Mononuclear cell (primary cell): ENCODE measurements at places on chromosomes 7 and 10. TPM values are rescaled to one million over a fixed set of nuclear protein-coding genes. Genes with fewer than 3 reads are reported as not detected.

The ZMIZ1 gene
- total RNA-seq = 26.2 TPM

The GATA3 gene
- total RNA-seq = 7.3 TPM

The SORCS1 gene
- 0.10 TPM for total RNA-seq

The SPACDR gene
- 0.73 TPM for total RNA-seq

The FOXI2 gene
- total RNA-seq = not detected

The HTR7 gene
- 2.1 TPM for total RNA-seq

The CCDC172 gene
- not detected for total RNA-seq

The PGAM1 gene
- total RNA-seq = 155 TPM

The CLRN3 gene
- not detected for total RNA-seq

The SSC4D gene
- not detected for total RNA-seq

The ADAMTS14 gene
- total RNA-seq = not detected

The SPDYE16 gene
- total RNA-seq = 0.10 TPM

The NPFFR1 gene
- total RNA-seq = under 0.01 TPM

The PIK3CG gene
- total RNA-seq = 81.3 TPM

The TRDMT1 gene
- 24.5 TPM for total RNA-seq

The FAM25A gene
- not detected for total RNA-seq

The GIMAP8 gene
- total RNA-seq = 4.2 TPM

The PARD3 gene
- total RNA-seq = 4.8 TPM

The ARHGAP22 gene
- 1.2 TPM for total RNA-seq

The GIMAP1 gene
- 10.0 TPM for total RNA-seq

The GPR146 gene
- total RNA-seq = 4.3 TPM

The TMEM26 gene
- total RNA-seq = not detected

The IGFBP3 gene
- 6.7 TPM for total RNA-seq

The SLC18A3 gene
- 0.10 TPM for total RNA-seq

The NEUROG3 gene
- not detected for total RNA-seq

The PIP gene
- total RNA-seq = not detected

The NME8 gene
- total RNA-seq = 1.7 TPM

The FAM241B gene
- not detected for total RNA-seq

The FEZF1 gene
- not detected for total RNA-seq

The CCDC3 gene
- 0.21 TPM for total RNA-seq

The SAMD9 gene
- total RNA-seq = 52.7 TPM

The AKR1C8 gene
- 0.42 TPM for total RNA-seq

The TBX20 gene
- total RNA-seq = 0.42 TPM

The OR2A42 gene
- total RNA-seq = 0.10 TPM

The HACD1 gene
- total RNA-seq = 0.84 TPM

The TFR2 gene
- total RNA-seq = 0.31 TPM

The MMD2 gene
- not detected for total RNA-seq

The HOXA3 gene
- under 0.01 TPM for total RNA-seq

The C10orf62 gene
- total RNA-seq = not detected

The LIPM gene
- total RNA-seq = not detected

The SPDYE2 gene
- total RNA-seq = 0.21 TPM
